ENCODE measurements at places on chromosomes 13 and 19. TPM values are rescaled to one million over a fixed set of nuclear protein-coding genes. Genes with fewer than 3 reads are reported as not detected.
A peak's percentile ranks its signal among the peaks of the same experiment; 100 is the strongest.

- DNase-seq, result peak; percentile 57
These were observed 4.5 kb upstream of the RAB3A start for GRCh38 chr19:18208098-18208951.

DNA sequence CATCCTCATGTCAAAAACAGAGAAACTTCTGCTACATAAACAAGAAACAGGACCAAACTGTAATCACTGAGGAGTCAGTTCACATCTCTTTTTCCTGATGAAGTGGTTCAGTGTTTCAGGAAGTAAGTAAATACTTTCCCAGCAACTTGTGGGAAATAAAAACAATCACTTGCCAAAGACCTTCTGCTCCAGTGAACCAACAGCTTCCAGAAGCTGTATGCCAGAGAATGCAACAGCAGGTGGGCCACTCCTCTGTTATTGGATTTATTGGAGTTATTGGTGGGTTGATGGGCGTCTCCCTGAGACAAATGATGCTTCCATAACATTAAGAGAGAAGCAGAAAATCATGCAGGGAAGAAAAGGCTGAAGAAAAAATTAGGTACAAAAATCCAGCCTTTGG, 9.9 kb downstream of the SLC6A16 start:
- no peak for DNase-seq

Gene IGFL3
- not detected for total RNA-seq

Gene ACER1
- total RNA-seq, result not detected

- no peak for DNase-seq
These were observed 19.0 kb downstream of the MAN2B1 start for GRCh38 chr19:12647490-12648071.

GRCh38 chr19:16825312-16826052, 3.7 kb upstream of the SIN3B start:
- no peak for DNase-seq

- DNase-seq, result peak; percentile 15
These were observed 3.3 kb downstream of the PCDH17 start for GRCh38 chr13:57634839-57635165.

DNA sequence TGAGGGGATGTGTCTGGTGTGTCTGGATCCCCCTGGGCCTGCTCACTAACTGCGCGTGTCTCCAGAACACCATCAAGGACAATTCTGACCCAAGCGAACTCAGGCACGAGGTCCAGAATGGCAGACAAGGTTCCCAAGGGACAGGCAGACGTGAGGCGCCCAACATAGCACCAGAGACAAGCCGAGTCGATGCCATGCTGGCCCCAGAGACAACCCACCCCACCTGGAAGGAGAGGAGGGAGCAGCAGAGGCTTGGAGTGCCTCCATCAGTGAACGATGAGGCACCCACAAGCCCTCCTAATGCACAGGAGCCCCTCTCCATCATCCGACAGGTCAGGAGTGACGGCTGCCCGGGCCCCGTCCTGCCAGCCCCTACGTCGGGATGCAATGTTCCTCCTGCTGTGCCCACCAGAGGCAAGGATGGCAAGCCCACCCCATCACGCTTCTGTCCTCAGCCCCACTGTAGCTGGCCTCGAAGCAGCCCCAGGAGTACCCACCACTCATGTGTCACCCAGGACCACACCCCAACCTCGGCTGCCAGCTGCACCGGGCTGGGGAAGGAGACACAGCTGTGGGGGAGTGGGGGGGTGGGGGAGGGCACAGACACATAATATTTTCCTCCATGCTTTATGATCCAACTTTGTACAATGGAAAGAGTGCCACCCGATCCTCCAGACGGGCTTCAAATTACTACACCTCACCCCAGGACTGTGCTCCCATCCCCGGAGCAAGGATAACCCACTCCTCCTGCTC, 11.8 kb downstream of the AP3D1 start:
- no peak for DNase-seq

- DNase-seq, result no peak
These were observed 18.8 kb downstream of the NLRP4 start for GRCh38 chr19:55855160-55855559.

Gene HSH2D
- not detected for total RNA-seq

- DNase-seq, result no peak
These were observed 725.7 kb upstream of the SGCG start for GRCh38 chr13:22455036-22455435.

DNA sequence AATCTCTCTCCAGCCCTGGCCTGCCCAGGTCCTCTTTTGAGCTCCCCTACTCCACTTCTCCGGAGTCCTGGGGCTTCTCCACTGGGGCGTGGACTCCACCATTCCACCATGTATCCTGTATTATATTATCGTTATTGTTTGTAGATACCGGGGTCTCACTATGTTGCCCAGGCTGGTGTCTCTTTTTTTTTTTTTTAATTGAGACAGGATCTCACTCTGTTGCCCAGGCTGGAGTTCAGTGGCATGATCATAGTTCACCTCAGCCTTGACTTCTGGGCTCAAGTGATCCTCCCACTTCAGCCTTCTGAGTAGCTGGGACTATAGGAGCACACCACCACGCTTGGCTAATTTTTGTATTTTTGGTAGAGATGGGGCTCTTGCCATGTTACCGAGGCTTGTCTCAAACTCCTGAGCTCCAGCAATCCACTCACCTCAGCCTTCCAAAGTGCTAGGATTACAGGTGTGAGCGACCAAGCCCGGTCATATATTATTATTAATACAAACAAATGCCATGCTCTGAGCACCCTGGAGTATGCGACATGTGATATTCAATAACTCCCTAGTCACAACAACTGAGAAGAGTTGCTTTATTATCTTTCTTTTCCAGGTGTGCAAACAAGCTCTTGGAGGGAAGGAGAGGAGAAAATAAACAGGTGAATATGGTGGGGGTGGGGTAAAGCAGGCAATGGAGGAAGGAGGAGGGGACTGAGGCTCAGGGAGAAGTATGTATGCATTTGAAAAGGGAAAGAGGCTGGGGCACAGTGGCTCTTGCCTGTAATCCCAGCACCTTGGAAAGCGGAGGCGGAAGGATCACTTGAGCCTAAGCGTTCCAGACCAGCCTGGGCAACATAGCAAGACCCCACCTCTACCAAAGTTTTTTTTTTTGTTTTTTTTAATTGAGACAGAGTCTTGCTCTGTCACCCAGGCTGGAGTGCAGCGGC, 2.8 kb upstream of the CERS4 start:
- DNase-seq, result no peak

DNA sequence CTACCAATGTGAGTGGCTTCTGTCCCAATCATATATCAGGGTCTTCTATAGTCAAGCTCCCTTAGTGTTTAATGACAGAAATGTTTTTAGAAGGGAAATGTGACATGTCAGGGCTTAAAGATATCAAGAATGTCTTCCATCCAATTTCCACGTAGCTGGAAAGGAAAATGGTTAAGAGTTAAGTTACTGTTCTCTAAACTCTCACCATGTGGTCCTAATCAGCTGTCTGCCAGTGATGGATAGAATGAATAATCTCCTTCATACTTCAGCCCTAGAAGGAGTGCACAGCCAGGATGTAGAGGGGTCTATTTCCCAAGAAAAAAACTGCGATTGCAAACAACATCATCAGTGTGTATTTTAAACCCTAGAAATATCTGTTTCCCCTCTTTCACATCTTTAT, 36.3 kb downstream of the FLT1 start:
- no peak for DNase-seq

DNA sequence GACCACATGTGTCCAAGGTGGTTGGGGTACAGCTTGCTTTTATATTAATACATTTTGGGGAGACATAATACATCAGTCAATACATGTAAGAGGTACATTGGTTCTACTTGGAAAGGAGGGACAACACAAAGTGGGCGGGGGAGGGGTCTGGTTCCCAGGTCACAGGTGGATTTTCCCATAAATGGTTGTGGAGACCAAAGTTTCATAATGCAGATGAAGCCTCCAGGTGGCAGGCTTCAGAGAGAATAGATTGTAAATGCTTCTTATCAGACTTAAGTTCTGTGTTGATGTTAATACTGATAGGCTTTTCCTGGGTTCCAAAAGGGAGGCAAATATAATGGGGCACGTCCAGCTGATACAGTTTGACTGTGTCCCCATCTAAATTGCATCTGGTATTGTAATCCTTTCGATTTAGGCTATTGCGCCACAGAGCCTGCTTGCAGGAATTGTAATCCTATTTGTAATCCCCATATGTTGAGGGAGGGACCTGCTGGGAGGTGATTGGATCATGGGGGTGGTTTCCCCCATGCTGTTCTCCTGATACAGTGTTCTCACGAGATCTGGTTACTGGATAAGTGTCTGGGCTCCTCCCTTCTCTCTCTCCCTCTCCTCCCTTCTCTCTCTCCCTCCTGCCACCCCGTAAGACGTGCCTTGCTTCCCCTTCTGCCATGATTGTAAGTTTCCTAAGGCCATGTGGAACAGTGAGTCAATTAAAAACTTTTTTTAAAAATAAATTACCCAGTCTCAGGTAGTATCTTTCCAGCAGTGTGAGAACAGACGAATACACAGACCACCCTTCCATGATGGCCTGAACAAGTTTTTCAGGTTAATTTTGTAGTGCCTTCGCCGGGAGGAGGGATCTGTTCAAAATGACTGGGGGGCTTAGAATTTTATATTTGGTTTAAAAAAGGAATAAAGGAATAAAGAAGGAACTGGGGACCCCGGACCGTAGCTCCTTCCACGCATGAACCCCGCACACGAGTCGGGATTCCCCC, 44.9 kb downstream of the ZNF823 start:
- DNase-seq, result no peak

GRCh38 chr19:38709671-38710415, 34.4 kb downstream of the CAPN12 start:
- no peak for DNase-seq

DNA sequence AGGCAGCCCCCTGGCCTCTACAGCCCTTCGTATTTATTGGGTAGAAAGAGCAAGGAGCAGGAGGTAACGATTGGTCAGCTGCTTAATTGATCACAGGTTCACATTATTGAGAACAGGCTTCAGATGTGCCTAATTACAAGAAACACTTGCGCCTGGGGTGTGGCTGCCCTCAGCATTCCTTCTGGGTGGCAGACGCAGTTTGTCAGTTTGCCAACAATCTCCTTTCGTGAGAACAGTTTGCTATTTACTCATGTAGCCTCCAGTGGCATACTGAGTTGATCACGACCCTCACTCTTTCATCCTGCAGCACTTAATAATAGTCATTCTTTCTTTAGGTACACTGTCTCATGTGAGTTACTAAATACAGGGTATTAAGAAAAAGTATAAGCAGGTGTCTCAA, 985.6 kb downstream of the SLITRK5 start:
- no peak for DNase-seq

DNA sequence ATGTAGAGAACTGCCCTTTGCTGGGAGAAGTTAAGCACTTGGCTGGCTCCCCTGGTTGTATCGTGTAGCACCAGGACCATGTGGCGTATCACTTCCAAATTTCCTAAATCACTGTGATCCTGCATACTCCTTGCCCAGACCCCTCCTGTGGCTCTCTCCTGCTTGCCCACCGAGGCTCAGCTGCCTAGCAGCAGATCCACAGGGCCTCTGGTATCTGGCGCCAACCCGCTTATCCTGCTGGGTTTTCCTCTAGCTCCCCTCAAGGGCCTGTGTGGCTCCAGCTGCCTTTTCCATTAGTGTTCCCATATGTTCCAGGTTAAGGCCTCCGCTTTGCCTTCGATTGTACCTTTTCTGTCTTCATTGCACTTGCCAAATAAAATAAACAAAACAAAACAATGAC, 16.5 kb downstream of the LRCH1 start:
- no peak for DNase-seq

Gene KCTD12
- total RNA-seq, result 9.6 TPM

Gene CLEC17A
- not detected for total RNA-seq

Gene CDX2
- 0.33 TPM for total RNA-seq

- DNase-seq, result no peak
These were observed 460.5 kb downstream of the COG6 start for GRCh38 chr13:40116008-40116407.

GRCh38 chr13:59000770-59001169, 1163.0 kb downstream of the DIAPH3 start:
- DNase-seq, result no peak

DNA sequence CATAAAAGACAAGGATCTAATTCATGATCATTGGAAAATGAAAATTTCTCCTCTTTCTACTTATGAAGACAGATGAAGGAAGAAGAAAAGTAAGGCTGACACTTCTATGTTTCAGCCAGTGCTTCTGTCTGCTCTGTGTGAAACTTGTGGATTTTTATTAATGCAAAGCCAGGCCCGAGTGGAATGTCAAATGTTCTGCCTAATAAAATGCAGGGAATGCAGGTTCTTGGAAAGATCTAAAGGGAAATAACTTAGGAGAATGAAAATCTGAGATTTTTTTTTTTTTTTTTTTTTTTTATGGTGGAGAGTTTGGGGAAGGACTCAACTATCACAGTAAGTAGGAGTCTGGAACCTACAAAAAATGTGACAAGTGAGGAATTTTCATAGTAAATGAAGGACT, 1732.3 kb upstream of the SLC10A2 start:
- DNase-seq, result no peak

DNA sequence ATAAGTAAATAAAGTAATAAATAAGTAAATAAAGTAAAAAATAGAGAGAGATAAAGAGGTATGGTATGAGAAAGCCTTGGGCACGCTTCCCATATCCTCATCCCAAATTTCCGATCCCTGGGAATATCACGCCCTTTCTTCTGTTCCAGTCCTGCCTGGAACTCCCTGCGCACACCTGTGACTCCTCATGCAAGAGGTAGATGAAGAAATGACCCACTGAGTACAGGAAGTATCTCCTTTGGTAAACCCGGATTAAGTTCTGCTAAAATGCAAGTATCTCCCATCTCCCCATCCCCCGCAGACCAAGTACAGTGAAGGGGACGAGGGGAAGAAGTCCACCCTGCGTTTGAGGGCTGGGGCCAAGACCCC, 399 bp upstream of the ZNF136 start:
- DNase-seq, result no peak

Gene ZMYM2
- total RNA-seq, result 124 TPM

DNA sequence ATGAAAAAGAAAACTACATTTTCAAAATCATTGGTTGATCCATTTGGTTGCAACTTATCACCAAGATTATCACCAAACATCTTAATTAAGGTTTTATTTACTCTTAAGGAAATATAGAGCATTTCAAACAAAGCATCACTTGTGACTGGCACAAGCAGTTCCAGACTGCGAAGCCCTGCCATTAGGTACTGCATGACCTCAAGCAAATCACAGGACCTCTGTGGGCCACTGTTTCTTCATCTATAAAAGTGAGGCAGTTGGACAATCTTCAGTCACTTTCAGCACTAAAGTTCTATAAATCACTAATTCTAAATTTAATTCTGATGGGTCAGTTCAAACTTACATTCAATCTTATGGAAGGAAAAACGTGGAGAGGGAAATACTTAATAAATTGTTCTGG, 2.0 kb downstream of the ELF1 start:
- DNase-seq, result no peak

Gene UNC13A
- 1.2 TPM for total RNA-seq

Data from endothelial cell (in vitro differentiated cells).